NCI-H524 (cell line): ENCODE measurements at places on chromosomes 7 and 10.

GRCh38 chr7:19143881-19144574 is 1.2 kb downstream of the FERD3L start:
- DNase-seq, result no peak

DNA sequence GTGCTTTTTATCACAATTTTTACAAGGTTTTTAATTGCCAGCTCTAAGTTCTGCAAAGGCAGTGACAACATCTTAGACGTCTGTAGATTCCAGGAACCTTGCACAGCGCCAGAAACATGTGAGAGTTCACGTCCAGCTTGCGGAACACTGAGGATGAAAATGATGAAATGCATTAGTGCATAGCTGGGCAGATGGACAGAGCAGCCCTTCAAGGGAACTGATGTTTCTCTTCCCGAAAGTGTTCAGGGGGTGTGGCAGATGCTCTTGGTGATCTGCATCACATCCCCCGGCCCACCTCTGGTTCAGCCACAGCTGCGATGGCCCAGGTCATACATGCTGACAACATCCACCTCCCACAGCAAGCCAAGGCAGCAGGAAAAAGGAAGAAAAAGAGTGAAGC is 40.9 kb downstream of the ITIH5 start:
- DNase-seq, result no peak

DNA sequence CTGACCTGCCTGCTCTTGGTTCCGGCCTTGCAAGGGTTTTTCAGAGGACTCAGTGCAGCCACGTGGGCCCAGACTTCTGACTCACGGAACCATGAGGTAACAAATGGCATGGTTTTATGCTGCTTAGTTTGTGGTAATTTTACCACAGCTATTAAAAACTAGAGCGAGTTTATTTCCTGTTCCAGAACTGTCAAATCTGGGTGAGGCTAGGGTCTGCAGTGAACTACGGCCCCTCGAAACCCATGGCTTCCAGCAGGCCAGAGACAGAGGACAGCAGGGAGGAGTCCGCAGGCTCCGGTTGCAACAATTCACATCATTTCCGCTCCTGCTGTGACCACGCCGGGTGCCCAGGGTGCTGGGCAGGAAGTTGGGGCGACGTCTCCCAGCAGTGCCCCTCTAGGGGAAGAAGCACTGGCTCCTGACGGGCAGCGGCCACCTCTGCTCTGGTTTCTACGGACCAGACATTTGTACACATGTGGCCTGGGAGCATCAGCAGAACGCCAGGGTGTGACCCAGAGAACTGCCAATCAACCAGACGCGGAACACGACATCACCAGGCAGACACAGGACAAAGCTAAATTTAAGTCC is 74.8 kb downstream of the ADARB2 start:
- no peak for DNase-seq

- DNase-seq, result no peak
These were observed 87.4 kb upstream of the WAC start for GRCh38 chr10:28445516-28445915.

GRCh38 chr7:2082139-2082998 is 150.4 kb downstream of the MAD1L1 start:
- peak; percentile 15 for DNase-seq

DNA sequence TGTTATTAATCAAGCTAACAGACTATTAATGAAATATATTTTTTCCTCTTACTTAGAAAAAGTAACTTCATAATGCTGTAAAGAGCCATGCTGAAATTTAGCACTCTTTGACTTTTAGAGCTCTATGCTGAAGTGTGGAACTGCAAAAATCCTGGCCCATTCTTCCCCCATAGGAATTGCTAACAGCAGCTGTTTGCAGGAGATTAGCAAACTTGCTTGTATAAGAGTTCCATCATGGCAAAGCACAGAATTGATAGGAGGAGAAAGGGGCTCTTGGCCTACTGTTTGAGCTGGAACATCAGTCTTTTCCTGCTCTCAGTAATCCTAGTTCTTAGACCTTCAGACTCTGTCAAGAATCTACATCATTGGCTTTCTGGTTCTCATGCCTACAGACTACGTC is 18.3 kb upstream of the GNAT3 start:
- no peak for DNase-seq

DNA sequence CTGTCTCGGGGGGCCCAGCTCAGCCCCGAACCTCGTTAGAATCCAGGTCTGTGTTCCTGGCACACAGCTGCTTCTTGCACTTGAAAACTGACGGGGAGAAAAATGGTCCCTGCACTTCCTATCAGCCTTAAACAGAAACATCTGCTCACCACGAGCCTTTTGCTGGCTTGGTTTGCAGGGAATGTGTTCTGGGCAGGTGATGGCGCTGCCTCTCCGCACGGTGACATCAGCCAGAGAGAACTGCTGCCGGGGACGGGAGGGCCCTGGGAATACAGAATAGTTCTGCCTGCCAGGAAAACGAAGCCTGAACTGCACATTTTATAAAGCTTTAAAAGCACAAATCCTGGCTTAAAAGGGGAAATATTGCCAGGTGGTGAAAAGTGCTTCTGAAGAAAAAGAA is 622.5 kb downstream of the TYW1 start:
- peak; percentile 68 for DNase-seq

DNA sequence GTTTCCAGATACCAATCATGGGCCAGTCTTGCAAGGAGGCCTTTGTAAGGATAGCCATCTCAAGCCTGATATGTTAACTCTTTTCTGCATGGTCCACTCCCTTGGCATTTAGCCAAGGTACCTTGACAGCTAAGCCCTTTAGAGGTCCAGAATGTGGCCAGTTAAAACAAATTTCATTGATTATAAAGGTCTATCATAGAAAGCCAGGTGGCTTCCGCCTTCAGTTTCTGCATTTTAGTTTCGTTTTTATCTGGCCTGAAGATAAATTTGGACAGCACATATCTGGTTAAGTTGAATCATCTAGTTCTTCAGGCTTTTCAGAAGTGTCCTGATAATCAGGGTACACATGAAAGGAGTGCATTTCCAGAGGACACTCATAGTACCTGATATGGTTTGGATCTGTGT is 30.7 kb downstream of the ANKIB1 start:
- no peak for DNase-seq

DNA sequence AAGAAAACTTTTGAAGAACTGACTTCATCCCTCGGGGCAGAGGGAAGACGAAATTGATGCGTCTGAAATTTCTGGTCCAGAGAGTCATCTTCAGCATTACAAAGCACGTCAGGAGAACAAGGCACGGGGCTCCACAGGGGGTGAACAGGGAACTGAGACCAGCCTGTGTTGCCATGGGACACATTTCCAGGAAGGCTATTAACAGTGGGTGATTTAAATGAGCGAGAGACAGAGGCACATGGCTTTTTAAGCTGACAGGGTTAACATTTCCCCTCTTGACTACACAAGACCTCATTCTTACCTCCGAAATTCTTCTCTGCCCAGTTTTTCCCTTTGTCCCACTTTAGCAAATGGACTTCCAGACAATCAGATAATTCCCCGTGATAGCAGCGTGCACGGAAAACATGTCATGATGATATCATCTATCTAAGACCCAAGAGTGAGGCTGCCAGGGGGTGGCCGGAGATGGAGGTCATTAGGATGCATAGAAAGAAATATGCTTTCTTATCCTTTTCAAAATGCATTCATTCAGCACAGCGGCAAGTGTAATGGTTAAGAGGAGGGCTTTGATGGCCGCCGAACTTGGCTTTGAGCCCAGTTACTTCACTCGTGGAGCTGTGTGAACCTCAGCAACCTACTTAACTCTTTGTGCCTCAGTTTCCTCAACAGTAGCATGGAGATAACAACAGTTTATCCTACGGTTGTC is 248.0 kb downstream of the PRPF18 start:
- DNase-seq, result no peak

DNA sequence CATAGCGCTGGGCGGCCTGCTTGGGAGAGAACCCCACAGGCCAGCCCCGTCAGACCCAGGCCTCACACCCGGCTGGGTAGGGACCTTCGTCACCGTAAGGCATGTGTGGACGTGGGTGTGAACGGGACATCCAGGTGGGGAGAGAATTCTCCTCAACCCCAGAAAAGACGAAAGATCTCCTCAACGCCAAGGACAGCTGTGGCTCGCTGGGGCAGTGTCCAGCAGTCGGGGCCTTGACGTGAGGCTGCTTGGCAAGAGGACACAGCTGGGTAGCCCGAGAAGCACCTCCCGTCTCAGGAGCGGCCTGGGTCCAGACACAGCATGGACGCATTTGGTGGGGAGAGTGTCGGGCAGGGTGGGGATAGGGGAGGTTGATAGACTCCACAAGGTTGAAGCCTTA is 1.2 kb upstream of the SLIT1 start:
- no peak for DNase-seq

GRCh38 chr7:25459057-25459456 is 230.8 kb upstream of the NPVF start:
- DNase-seq, result no peak

DNA sequence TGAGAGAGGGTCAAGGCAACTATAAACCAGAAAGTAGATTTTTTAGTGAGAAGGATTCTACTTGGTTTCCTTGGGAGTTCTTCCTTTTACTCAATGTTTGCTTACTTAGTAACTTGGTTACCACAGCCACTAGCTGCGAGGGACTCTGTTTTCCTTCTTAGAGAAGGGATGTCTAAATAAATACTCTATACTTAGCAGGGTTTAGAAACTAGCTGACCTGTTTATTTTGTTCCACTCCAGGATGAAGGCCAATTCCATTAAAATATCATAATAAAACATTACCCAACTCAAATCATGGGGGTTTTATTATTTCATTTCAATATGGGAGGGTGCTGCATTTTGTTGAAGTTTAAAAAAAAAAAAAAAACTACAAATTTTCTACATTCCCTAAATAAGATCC is 87.3 kb downstream of the PPP1R3A start:
- no peak for DNase-seq

DNA sequence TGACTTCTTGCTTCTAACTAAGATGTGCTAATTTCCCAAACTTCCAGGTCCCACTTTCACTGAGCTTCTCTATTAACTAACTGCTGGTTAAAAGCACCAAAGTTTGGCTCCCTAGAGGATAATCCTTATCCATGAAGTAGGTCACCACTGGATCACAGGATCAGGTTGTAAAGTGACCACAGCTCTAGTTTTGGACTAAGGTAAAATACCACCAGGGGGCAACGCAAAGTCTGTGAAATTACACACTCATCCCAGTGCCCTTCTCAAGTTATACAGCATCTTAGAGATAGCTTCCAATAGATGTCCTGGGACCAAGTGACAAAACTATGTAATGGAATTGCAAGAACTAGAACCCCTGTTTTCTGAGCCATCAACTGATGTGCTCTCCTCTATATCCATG is 116.4 kb upstream of the ASAH2 start:
- DNase-seq, result no peak

DNA sequence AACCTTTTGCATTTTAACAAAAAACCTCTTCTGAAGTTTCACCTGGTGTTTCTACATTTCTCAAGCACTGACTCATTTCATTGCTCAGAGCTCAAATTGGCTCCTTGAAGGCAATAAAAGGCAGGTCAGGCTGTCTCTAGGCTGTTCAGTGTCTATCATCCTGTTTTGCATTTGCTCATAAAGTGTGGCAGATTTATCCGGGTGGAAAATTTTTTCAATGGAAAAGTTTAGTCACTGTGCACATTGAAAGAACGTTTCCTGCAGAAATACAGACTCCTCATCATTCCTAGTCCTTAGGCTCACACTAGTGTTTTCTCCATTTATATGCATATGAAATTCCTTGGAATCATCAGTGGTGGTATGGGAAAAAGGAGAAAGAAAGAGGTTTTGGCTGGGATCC is 114.2 kb upstream of the DGKB start:
- no peak for DNase-seq

DNA sequence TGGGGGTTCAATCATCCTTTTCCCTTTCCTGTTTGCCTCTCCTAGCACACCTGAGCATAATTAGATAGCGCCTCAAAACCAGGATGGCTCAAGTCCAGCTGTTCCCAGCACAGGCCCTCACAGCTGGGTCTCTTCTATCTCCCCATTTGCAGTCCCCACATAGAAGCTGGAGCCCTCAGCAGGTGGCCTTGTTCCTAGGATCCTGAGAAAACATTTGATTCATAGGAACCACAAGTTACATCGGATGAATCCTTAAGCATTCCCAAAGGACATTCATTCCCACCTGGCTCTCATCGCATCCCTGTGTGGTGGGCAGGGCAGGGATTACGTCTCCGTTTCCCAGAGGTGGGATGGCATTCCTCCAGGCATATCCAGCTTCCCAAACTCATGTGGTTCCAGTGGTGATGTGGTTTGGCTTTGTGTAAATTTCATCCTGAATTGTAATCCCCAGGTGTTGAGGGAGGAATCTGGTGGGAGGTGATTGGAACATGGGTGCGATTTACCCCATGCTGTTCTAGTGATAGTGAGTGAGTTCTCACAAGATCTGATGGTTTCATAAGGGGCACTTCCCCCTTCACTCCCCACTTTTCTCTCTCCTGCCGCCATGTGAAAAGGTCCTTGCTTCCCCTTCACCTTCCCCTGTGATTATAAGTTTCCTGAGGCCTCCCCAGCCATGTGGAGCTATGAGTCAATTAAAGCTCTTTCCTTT is 49.8 kb upstream of the LEP start:
- DNase-seq, result no peak

- DNase-seq, result no peak
These were observed 816 bp downstream of the TECPR1 start for GRCh38 chr7:98251231-98251600.

GRCh38 chr10:98208925-98209324 is 59.1 kb downstream of the LOXL4 start:
- no peak for DNase-seq

DNA sequence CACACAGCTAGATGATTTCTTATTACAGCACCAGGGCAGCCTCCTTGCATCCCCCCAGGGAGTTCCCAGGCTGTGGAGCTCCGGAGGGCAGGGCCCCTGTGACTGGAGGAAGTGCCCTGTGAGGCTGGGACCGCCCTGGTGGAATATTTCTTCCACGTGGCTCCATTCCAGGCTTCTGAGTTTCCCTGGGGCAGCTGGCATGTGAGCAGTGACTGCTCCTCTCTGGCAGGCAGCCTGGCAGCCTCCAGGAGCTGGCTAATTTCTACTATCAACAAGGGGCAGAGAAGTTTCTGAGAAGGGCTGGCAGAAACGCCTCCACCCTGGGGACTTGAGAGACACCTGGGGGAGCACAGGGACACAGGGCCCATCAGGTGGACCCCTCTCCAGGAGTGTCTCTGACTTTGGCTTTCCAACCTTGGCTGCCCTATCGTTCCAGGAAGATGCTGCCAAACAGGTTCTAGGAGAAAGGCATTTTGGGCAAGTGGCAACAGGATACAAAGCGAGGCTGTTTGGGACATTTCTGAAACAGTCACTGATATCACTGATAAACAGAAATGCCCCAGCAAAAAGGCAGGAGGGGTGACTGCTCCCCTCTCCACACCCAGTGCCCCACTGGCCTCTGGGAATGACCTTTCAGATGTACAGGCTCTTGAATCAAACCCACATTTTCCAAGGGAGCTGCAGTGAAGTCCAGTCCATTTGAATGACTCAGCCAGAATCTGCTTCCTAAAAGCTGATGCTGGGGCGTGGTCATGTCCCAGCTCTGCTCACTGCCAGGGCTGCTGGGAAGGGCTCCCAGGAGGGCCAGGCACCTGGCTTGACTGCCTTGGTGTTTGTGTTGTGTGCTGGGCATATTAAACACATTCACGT is 16.1 kb downstream of the MYOF start:
- no peak for DNase-seq

- DNase-seq, result no peak
These were observed 116.1 kb upstream of the ZMIZ1 start for GRCh38 chr10:78952686-78953085.

GRCh38 chr7:147251751-147252325 is 1135.2 kb downstream of the CNTNAP2 start:
- no peak for DNase-seq

- no peak for DNase-seq
These were observed 140.7 kb downstream of the ICA1 start for GRCh38 chr7:8121243-8121642.

- DNase-seq, result no peak
These were observed 16.5 kb downstream of the AP5Z1 start for GRCh38 chr7:4791738-4792536.

- no peak for DNase-seq
These were observed 103.5 kb downstream of the INSYN2A start for GRCh38 chr10:127092916-127093315.
